ENCODE measurements at places on chromosomes 12 and 14.

DNA sequence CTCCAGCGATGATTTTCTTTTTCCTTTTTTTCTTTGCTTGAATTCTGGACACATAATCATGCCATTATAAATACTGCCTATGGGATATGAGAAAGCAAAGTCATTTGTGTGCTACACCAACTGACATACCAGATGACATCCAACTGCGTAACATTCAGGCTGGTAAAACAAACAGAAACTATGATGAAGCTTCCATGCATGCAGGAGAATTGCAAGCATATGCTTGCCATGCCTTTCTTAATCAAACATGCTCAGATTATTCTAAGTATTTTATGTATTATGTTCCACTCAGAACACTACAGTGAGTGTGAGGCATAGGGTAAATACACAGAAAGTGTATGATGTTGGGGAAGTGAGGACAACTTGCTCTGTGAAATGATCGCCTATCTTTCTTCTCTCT is 97.4 kb downstream of the C12orf50 start:
- no peak for DNase-seq

GRCh38 chr12:20963762-20964161 is 153.3 kb downstream of the SLCO1B3 start:
- DNase-seq = no peak

DNA sequence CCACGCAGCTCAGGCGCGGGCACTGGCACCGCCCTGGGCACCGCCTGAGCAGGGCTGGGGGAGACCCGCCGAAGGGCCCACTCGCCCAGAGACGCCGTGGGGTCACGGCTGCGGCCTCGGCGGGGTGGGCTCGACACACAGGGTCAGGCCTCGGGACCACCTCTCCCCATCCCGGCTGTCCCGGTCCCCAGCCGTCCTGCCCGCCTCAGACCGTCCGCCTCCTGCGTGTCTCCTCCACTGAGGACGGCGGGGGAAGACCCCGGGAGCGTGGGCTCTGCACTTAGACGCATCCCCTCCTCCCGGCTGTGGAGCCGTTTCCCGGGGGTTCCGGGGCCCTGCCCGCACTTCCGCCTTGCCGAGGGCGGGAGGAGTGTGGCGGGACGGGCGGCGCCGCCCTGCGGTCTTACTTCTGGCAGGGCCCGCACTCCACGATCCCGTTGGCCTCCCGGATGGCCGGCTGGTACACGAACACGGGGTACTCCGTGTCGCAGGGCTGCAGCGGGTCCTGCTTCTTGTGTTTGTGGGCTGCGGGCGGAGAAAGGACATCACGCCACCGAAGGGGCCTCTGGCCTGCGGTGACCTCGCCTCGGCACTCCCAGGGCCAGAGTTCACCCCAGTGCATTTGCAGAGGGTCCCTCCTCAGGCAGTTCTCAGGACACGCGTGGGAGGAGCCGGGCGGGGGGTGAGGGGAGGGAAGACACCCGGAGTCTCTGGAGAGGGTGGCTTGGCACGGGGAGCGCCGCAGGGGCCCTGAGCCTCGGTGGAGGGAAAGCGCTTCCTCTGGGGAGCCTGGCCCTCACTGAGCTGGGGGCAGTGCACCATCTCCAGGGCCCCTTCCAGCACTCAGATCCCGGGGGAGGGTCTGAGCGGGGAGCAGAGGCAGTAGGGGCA is 23.1 kb upstream of the LRTM2 start:
- no peak for DNase-seq

DNA sequence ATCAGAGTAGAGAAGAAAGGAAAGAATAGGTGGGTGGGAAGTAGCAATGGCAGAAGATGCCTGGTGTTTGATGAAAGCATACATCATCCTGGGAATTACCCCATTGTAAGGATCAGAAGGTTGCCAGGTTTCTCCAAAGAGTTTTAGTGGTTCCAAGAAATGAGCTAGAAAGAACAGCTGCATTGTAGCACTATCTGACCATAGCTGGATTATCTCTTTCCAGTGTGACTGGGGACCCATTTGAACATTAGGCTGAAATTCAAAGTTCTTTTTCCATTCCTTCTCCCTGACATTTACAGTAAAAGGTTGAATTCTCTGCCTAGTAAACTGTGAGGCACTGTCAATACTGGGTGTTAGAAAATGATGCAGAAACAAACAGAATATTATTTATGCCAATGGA is 244.4 kb downstream of the GALC start:
- DNase-seq = no peak

GRCh38 chr14:105065280-105066228 is at the start of gene GPR132:
TSS of gene GPR132 (minus strand) at chr14:105065430. CDS start at chr14:105055420, 10,010 bp downstream.
- peak; percentile 49 for DNase-seq

DNA sequence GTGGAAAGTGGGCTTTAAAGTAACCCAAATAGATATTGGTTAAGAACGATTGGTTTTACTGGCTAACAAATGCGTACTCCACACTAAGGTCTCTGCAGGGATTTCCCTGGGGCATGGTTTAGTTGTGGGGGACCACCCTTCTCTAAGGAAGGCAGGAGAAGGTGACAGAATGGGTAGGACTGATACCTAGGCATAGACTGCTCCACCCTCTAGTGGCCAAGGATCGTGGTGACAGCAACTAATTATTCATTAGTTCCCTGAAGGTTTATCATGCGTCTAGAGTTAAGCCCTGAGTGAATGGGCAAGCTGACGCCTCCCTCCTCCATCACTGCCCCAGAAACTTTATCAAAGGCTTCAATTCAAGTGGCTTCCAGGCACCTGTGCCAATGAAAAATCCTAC is 9.1 kb downstream of the FAM181A start:
- DNase-seq = no peak

GRCh38 chr12:132432126-132432705 is 57.7 kb upstream of the FBRSL1 start:
- DNase-seq = no peak

DNA sequence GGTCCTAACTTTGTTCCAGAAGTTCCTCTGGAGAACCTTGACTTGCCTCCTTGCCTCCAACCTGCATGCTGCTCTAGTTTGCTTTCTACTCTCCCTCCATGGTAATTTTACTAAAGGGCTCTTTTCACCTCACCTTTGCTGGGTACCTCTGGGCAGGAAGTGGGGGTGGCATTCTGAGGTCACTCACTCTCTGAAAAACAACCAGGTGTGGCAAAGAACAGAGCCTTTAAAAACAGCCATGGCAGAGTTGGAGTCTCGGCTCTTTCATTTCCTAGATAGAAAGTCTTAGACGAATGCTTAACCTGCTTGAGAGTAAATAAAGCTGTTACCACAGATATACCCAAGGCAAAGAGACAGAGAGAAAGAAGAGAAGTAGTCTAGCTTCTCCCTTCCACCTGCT is 827.9 kb downstream of the BCL11B start:
- DNase-seq = no peak

DNA sequence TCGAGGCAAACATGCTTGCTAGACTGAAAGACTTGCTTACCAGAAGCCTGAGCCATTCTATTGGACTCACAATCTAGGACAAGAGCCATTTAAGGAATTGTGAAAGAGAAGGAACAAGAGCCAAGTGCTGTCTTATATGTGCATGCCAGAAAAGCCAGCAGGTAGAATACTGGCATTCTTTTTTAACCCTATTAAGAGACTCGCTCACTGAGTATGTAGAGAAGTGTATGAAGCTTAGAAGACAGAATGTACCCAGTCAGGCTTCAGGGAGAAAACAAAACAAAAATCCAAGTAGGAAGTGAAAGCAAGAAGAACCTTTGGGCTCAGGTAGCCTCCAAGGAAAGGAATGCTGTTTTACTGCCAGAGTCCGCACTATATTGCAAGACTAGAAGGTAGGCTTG is 65.9 kb downstream of the DCAF5 start:
- no peak for DNase-seq

DNA sequence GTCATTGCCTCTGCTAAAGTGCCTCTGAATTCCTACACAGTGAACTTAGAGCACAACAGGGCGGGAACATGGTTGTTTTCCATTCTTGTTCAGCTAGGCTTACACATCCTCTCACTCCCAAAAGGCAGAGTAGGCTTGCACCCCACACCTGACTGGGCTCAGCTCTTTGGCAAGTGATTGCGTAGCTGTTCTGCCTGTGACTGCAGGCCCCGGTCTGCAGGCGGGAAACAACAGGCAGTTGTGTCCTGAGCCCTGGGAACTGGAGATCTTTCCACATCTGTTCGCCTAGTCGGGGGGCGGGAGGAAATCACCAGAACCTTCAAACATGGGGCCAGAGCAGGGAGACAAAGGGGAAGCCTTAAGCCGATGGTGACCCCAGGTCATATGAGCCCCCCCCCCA is 274.7 kb downstream of the ZFP36L1 start:
- no peak for DNase-seq

GRCh38 chr12:43883748-43884147 is 47.9 kb downstream of the TMEM117 start:
- DNase-seq = no peak

- DNase-seq = no peak
These were observed 13.3 kb downstream of the CPM start for GRCh38 chr12:68919581-68920239.

DNA sequence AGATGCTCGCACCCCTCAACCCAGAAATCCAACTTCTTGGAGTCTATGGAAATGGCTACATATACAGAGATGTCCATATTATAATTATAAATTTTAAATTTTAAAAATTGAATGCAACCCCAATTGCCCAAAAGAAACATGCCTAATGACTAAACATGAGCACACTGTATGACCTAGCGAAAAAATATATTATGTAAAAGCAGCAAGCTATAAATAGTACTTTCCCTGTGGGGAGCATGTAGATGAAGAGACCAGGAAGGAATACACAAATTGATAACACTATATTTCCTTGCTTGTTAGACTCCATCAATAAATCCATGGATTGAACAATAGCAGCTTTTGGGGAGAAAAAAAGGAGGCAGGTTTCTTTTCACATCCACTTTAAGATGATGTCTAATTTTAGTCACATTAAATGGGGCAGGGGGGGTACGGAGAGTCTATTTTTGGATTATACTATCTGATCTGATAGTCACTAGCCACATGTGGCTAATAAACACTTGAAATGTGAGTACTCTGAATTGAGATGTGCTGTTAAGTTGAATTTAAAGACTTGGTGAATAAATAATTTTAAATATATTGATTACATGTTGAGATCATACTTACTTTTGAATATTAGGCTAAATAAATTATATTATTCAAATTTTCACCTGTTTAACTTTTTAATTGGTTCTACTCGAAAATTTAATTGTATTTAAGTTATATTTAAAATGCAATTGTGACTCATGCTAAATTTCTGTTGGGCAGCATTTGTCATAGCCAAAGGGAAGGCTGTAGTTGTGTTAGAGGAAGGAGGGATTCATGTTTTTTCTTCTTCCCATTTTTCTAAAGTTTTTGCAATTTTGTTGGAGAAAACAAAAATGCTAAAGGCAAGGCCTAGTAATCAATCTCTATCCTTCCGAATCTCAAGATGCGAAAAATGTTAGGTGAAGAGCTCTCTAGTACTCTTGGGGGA is 17.5 kb downstream of the MAX start:
- no peak for DNase-seq

DNA sequence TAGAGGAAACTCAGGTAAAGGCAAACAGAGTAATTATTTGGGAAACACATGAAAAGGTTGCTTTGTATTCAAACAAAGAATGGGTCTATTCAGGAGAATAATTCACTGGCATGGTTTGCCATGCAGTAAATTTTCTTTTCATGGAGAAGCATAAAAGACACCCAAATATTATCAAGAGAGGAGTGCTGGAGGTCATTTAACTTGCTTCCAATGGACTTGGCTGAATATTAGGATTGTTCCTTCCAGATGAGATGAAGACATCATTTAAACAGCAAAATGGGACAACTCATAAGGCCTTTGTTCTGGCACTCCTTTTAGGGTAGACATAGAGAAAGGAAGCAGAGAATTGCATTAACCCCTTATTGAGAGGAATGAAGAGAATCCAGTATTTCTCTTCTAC is 38.7 kb downstream of the WIF1 start:
- DNase-seq = no peak

DNA sequence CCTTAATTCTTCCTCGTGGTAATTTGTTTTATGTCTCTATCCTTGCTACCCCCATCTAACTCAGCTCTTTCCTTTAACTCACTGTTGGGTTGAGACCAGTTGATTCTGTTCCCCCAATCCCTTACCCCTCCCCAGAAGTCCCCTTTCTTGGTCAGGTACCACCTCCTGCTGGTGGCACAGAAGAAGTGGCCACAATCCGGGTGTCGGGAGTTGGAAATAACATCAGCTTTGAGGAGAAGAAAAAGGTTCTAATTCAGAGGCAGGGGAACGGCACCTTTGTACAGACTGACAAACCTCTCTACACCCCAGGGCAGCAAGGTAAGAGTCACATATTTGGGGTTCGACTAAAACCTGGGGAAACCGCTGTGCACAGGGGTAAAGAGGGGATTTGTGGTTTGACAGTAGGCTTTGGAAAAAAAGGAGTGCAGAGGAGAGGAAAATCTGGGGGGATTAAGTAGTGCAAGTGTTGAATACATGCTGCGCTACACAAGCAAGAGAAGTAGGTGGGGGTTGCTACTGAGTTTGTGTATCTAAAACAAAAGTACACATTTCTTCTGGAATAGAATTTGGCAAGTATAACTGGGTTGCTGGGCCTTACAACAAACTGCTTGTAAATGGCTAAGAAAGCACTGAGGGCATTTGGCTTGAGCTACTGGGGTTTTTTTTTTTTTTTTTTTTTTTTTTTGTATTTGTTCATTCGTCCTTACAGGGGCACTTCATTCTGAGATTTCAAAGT is 1.3 kb downstream of the A2ML1 start:
- no peak for DNase-seq

DNA sequence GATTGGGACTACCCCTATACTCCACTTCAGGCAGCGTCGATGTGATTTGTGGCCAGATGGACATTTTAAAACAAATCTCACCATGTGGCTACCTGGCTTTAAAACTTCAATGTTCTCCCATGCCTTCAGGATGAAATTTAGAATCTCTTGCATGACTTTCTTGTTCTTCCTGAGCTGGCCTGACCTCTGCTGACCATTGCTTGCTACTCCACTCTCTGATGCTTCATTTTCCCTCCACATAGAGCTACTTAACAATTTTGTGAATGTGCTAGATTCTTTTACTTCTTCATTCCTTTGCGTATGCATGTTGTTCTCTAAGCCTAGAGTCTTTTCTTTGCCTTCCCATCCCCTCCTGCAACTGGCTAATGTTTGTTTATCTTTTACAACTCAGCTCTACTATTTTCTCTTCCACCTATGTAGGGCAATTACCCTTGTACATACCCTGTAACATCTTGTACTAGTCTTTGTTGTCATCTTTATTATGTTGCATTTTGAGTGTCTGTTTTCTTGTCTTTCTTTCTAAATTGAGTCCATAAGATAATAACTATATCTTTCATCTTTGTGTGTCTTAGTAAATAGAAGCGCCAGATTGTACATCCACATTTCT is 41.2 kb downstream of the YLPM1 start:
- no peak for DNase-seq

GRCh38 chr12:91017043-91017442 is 12.3 kb upstream of the EPYC start:
- no peak for DNase-seq
